ENCODE measurements at places on chromosomes 6 and 20.

- DNase-seq, result no peak
Measured at GRCh38 chr20:21338291-21338690, 35.2 kb downstream of the XRN2 start.

- no peak for DNase-seq
Measured at GRCh38 chr6:125952764-125953501, 3.6 kb upstream of the HINT3 start.

GRCh38 chr6:149964308-149965193 is 808 bp downstream of the ULBP1 start:
- no peak for DNase-seq

GRCh38 chr20:17438436-17439039 is 92.6 kb downstream of the BFSP1 start:
- no peak for DNase-seq

- DNase-seq, result no peak
Measured at GRCh38 chr6:46174904-46175303, 4.1 kb upstream of the ENPP5 start.

Measured in NCI-H748 treated with DMSO at 0.1 percent for 48 hours (cell line).